NCI-H1417 (cell line): ENCODE measurements at places on chromosomes 11 and 22.

DNA sequence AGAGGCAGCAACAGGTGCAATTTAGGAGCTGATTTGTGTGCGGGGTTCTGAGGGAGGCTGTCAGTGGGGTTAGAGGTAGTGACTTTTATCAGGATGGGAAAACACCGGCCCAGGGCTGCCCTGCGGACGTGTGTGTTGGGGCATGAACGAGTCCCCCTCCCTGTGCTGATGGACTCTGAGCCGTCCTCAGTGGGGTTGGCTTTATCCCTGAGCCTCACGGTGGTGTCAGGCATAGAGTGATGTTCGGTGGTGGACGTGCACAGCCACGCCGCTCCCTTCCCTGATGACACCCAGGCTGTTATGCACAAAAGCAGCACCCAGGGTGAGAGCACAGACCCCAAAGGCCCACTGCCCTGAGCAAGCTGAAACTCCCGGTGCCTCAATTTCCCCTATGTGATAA, 809.1 kb downstream of the BRD1 start:
- DNase-seq, result no peak

- DNase-seq, result no peak
Measured at GRCh38 chr11:125356797-125357196, 139.3 kb downstream of the FEZ1 start.

- DNase-seq, result peak; percentile 72
Measured at GRCh38 chr11:117827521-117828511, 3.3 kb upstream of the FXYD2 start.

- no peak for DNase-seq
Measured at GRCh38 chr11:65571940-65572339, 398 bp upstream of the FAM89B start.

GRCh38 chr22:32649515-32650200, 151.8 kb upstream of the TIMP3 start:
- no peak for DNase-seq

DNA sequence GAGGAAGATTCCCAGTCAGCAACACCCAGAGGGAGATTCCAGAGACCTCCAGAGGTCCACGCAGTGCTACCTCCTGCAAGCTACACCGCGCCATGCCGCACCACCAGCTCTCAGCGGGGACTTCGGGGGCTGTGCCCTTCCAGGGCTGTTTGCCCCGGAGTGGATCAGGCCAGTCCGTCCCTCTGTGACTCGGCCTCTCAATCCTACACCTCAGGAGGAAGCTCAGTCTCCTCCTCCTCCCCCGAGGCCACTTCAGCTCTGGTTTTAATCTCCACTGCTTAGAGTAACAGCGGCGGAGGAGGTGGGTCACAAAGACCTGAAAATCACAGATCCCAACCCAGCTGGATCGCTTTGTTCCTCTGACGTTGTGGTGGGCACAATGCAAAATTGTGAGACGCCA, 68.6 kb downstream of the PHF21B start:
- no peak for DNase-seq

- DNase-seq, result no peak
Measured at GRCh38 chr11:57276169-57276970, 39.3 kb upstream of the APLNR start.

- no peak for DNase-seq
Measured at GRCh38 chr11:5297721-5298323, 3.9 kb downstream of the OR51B4 start.

DNA sequence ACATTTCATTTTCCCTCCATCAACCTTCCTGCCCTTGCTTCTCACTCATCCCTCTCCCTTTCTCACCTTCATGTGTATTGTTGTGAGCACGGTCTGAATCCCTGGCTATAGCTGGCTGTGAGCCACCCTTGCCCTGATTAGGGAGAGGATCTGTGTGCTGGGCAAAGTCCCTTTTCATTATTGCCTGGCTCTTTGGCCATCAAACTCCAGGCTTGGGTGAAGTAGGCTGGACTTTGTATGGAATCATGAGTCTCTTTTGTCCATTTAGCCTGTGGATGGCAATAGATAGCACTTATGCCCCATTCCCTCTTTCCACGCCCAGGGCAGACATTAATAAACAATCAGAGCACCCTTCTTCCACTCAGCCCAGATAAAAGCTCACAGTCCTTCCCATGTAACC, 6.7 kb downstream of the MYO18B start:
- no peak for DNase-seq

- no peak for DNase-seq
Measured at GRCh38 chr11:91630916-91631673, 593.5 kb upstream of the FAT3 start.

DNA sequence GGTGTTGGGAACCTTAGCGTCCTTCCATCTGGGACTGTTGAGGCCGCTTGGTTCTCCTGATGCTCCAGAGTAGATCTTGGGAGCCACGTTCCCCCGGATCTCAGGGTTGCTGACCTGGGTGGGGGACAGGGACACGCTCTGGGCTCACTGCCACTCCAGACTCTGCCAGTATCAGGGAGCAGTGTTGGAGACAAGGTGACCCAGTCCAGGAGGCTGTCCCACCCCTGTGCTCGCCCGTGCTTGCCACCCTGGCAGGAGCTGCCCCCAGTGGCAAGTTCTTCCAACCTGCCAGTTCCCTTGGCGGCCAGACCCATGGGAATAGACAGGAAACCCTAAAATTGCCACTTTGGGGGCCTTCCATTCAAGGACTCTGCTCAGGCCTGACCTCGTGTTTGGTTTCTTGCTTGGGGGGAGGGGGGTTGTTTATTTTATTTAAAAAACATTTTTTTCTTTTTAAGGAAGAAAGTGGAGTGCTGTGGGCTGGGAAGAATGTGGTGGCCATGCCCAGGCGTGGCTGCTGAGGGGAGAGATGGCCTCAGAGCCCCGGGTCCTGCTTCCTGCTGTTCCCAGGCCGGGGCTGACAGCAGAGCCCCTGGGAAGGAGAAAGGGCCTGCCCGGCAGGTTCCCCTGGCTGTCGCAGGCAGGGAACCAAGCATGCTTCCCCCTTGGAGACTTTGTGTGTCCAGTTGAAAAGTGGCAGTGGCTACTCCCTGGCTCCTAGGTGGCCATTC, 7.2 kb downstream of the GRK2 start:
- no peak for DNase-seq

DNA sequence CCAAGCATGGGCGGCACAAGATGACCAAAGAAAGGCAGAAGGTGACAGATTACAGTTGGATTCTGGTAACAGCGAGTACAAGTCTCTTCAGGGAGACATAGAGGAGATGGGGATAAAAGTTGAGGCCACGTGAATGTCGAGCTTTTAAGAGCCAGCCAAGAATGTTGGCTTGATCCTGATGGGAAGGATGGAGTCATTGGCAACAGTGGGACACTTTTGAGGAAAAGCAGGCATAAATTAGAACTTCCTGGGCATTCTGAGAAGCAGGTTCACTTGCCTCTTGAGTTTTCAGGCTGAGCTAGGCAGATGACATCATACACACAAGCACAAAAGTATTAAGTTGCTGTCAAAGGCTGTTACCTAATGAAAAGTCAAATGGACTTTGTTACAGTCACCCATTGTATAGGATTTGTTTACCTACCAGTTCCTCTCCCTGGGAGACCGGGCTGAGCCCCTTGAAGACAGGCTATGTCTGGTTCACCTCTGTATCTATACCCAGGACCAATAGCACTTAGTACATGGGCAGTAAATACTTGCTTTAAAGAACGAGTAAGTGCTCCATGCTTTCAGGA, 41.1 kb downstream of the TNRC6B start:
- no peak for DNase-seq

DNA sequence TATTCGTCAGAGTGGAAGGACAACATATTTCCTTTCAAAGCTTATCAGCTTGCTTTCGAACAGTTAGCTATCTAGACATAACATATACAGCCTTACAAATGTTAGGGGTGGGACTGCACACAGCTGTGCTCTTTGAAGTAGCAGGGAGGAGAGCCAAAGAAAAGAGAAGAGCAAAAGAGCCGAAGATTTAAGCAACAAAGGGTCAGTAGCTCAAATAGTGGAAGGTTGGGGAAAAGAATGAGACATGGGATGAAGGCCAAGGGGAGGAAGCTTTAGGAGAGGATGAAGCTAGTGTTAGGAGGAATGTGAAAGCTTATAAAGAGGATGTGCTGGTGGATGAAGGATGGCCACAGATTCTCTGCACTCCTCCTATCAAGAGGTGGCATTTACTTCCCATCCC, 31.8 kb upstream of the IGSF22 start:
- no peak for DNase-seq

- DNase-seq, result no peak
Measured at GRCh38 chr11:102831489-102832440, 11.6 kb downstream of the MMP3 start.

GRCh38 chr11:44766972-44767278, 40.2 kb downstream of the TSPAN18 start:
- no peak for DNase-seq

- no peak for DNase-seq
Measured at GRCh38 chr11:8022876-8023275, 35.7 kb downstream of the EIF3F start.

DNA sequence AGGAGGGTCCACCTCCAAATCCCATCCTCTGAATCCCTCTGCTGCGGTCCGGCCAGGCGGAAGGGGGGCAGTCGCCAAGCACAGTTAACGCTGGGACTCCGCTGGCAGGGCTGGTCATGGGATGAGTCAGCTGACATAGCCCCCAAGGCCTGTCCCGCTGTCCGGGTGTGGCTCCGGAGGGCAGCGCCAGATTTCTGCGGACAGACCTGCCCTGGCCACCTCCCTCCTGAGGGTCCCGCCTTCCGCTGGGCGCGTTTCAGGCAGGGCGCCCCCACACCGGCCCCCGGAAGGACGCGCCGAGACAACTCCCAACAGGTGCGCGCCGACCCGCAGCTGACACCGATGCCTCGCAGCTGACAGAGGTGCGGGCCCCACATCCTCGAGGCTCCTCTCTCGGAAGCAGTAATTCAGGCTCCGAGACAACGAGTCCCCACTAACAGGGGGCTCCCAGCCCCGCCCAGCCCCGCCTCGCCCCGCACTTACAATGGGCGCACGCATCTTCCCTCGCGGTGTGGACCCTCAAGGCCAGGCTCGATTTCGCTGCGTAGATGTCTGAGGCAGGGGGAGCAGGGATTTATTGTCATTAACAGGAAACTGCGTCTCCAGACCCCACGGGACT, 607 bp downstream of the PLAAT3 start:
- peak; percentile 54 for DNase-seq

DNA sequence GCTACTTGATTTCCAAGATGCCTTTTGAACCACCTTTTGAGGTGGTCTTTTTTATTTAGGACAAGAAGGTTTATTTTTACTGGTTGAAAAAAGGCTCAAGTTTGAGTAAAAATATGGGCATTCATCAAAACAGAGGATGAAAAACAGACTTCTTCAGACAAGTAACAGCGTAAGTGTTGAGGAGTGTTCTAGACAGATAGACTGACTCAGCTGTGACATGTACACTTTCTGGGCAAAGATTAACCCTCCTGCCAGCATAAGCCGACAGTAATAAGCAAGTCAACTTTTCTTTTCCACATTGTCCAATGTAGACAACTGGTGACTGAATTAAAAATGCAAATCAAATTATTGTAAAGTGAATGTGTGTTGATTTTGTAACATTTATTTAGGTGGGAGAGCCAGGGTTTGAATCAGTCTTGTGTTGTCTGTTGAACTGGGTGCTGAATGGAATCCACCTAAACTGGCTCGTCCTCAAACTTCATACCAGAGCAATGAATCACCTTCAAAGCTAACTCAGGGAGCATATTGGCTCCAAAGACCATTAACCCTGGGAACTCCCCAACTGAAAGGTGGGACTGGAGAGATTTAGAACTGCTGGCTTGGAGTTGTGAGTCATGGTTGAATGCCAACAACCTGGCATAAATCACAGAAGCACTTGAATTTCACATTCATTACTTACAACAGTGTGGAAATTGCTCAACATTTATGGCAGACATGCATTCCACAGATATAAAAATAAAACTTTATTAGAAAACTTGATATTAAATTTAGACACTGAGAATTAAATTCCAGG, 377.0 kb downstream of the ETS1 start:
- no peak for DNase-seq

DNA sequence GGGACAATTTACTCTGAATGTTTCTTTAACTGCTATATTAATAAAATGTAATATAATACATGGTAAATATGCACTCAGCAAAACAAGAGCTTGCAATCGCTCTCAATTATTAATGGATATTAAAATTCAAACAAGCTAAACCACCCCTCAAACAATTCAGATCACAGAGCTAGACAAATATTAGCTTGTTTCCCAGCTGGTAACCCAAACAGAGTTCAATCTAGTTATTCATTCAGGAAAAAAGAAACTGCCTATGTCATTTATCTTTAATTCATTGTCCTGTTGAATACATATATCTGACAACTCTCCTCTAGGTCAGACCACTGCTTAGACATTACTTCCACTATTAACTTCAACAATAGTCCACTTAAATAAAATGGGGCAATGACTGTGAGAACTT, 78.7 kb downstream of the SERGEF start:
- no peak for DNase-seq

DNA sequence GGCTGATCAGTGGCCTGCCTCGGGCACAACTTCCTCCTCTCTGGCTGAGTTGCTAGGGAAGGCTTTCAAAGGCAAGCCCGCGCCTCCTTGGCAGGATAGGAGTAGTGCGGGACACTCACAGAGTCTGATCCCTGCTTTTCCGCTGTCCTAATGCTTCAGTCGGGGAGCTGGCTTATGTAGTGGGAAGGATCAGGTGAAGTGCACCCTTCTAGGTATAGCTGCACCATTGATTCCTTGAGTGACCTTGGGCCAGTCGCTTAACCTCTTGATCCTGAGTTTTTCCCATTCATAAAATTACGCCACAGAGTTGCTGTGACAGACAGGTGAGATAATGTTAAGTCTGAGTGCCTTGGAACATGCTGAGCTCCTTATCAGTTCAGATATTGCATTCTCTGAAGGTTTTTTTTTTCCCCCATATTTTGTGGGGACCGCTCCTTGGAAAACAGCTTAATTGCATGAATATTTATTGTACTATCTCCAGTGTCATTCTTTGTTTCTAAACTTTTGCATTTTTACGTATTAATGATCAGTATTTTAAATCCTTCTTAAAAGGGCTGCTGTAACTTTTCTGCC, 961 bp downstream of the IPO7 start:
- DNase-seq, result no peak

DNA sequence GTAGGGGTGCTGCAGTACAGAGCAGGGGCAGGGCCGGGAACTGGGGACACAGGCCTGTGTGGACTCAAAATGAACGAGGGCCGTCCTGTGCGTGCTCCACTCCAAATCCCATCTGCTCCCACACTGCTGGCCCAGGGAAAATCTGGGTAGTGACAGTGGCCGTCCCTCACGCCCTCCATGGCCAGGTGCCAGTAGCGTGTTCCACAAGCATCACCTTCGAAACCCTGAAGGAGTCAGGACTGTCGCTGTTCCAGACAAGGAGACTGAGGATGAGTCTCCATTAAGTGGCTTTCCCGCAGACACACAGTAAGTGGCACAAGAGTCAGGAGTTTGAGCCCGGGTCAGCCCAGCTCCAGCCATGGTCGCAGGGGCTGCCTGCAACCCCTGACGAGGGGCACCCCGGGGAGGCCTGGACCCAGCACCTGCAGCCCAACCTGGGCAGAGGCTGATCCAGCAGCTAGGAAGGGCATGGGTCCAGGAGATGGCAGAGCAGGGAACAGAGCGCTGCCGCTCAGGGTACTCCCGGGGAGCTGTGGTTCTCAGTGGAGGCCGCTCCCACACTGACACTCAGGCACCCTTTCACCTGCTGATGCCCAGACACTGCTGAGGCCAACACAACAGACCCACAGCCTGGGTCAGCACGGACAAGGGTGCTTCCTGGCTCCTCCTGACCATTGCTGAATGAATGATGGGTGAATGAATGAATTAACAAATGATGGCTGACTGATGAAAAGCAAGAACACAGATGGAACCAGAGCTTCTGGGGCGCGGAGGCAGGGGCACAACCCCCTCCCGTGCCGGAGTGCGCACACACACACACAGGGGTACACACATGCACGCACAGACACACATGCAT, 35.3 kb downstream of the IGF2 start:
- no peak for DNase-seq

GRCh38 chr11:66221726-66222236, 46.7 kb upstream of the RAB1B start:
- DNase-seq, result no peak
